ENCODE measurements at places on chromosomes 5 and 9. TPM values are rescaled to one million over a fixed set of nuclear protein-coding genes. Genes with fewer than 3 reads are reported as not detected.

DNA sequence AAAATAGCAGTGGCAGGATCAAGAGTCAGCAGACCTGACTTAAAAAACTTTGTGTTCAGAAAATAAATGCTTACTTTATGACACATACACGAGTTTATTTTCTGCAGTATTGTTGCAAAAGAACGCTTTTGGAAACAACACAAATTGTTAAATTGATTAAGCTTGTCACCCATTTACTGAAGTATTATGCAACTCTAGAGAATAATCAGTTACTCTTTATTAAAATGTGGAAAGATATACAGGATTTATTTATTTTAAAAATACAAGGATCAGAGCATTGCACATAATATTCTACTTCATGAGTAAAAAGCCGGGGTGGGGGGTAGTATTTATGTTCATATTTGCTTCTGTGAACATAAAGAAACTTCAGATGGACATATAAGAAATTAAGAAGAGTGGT is 20.0 kb downstream of the FYB1 start:
- DNase-seq = no peak

DNA sequence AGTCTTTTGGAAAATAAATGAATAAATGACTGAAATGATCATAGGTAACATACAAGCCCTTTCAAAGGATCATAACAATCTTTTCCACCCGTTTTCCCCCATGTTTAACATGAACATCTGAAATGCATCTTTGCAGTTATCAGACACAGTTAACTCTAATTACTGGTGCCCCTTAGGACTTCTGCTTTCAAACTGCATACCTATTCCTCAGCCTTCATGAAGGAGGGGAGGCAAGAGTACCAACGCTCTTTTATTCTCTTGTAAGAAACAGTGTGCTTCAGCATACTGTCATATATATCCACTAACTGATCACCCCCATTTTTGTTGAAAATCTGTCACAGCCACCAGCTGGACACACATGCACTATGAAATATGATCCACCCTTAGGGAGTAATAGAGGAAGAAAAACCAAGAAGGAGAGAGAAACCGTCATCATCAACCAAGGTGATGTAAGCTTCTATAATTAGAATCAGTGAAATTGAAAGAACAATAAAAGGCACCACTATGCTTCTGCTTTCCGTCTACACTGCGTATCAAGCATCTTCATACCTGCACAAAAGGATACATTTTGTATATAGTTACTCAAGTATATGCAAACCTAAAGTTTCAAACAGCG is 98.7 kb downstream of the RAPGEF6 start:
- DNase-seq = no peak

The CCL21 gene
- polyA plus RNA-seq = 142 TPM

DNA sequence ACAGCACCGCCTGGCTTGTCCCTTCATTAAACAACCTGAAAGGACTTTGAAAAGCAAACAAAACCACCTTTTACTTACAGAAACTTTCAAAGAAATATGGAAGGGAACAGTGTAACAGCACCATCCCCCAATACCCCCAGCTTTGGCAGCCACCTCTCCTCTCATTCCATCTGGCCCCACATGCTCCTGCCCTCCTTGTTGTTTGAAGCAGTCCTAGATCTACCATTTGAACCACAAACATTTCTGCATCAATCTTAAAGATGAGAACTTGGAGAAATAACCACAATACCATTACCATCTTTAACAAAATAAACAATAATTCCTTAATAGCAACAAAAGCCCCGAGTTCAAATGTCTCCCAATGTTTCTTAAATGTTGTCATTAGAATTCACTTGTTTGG is 17.8 kb upstream of the COL15A1 start:
- DNase-seq = no peak

The TICAM2 gene
- polyA plus RNA-seq = 6.8 TPM
